OCI-LY7 (cell line): ENCODE measurements at places on chromosomes 2 and 18. TPM values are rescaled to one million over a fixed set of nuclear protein-coding genes. Genes with fewer than 3 reads are reported as not detected.

DNA sequence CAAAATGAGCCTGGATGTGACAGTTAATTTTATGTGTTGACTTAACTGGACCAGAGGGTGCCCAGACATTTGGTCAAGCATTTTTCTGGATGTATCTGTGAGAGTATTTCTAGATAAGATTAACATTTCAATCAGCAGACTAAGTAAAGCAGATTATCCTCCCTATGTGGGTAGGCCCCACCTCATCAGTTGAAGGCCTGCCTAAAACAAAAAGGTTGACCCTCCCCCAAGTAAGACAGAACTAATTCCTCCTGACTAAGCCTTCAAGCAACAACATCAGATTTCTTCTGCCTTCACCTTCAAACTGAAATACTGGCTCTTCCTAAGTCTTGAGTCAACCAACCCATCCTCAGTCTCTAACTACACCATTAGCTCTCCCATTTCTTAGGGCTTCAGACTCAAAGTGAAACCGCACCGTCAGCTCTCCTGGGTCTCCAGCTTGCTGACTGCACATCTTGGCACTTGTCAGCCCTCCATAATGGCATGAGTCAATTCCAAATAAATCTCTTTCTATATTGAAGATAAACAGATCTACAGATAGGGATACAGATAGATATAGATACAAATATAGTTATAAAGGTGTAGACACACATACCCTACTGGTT, 47.9 kb downstream of the MEMO1 start:
- no peak for DNase-seq

- no peak for DNase-seq
These were observed 10.8 kb downstream of the ROCK2 start for GRCh38 chr2:11333427-11334183.

DNA sequence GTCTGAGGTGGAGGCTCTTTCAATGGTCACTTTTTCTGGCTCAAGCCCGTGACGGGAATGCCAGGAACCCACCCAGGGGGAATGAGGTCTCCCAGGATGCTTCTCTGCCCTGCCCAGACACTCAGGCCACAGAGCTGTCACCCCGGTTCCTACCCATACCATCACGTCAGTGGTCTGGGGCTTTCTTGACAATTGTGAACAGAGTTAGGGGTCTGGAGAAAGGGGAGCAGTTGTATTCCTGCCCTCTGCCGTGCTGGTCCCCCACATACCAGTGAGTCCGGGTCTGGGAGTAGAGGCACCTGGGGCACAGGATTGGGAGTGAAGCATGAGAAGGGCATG, 97.2 kb downstream of the B3GNT2 start:
- DNase-seq: no peak

GRCh38 chr18:49588971-49589370, 27.1 kb downstream of the LIPG start:
- DNase-seq: no peak

The ADAM23 gene
- 0.18 and 0.53 TPM in 2 replicates for total RNA-seq

The ZNF519 gene
- 52.7 and 64.4 TPM in 2 replicates for total RNA-seq

DNA sequence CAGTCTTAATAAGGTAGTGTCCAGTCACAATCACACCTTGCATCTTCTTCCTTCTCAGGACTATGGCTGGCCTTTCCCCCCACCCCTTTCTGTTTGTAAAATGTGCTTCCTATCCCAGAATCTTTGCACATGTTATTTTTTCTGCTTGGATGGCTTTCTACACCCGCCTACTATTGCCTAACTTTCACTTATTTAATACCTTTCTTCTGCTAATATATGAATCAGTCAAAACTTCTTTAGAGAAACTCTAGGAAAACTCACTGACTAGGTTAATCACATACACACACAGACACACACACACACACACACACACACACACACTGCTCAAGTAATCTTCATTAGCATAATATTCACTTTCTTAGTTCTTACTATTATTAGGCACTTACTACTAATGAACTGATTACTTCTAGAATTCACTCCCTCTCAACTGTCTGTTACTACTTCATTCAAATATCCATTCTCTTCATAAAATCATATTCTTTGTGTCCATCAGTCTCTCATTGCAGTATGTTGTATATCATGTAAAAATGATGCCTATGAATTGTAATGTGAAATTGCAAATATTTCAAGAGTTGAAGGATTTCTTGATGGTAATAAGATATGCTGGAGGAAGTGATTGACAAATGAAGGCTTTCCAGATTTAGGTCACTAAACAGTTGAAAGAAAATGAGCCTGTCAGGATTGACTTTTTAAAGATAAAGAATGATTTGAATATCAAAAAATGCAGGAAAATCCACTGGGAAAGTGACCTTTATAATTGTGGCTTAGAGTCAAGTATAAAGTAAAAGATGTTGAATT, 51.2 kb downstream of the CLIP4 start:
- DNase-seq: no peak

DNA sequence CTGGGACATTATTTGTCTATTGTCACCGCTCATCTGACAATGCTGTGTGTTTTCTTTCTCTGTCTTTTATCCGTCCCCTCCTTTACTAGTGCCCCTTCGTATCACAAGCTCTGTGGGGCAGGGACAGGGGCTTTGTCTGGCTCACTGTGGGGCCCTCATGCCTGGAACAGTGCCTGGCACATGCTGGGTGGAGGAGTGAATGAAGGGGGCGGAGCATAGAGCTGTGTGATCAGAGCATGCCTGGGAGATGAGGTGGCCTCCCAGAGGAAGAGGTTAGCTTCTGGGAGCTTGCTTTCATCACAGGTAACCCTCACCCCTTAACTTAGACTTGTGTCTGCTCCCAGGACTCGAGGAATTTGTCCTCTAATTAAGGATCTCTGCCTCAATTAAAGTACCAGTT, 16.4 kb downstream of the MTCL1 start:
- DNase-seq: no peak

DNA sequence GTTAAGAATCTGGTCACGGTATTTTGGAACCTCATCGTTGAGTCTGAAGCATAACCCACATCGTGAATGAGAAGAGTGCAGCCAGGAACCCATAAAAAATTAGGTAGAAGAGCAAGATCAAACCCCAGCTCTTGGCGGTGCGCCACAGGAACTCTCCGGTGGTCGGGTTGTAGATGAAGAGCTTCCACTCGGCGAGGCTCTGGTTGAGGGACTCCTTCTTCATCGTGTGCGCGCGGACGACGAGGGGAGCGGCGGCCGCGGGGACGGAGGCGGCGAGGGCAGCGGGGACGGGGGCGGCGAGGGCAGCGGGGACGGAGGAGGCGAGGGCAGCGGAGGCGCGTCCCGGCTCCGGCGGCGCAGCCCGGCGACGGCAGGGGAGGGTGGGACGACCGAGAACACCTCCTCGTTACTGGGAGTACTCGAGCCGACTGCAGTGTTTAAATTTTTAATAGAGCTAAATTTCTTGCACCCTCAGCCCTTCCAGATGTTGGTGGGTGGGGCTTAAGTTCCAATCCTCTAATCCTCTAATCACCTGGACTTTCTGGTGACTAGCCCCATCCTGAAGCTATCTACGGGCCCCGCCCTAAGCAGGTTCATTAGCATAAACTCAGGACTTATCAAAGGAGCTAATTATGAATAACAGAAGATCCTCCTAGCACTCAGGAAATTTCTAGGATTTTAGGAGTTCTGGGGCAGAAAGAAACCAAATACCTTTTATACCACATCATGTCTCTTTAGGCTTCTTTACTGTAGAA, 20.4 kb upstream of the PAPOLG start:
- no peak for DNase-seq
